ENCODE measurements at places on chromosomes 1 and 21.
A peak's percentile ranks its signal among the peaks of the same experiment; 100 is the strongest.

- H3K36me3 ChIP-seq, result no peaks in the 10 kb centered on the region
- H3K27ac ChIP-seq, result peak overlapping the region; percentile 40
- H3K27me3 ChIP-seq, result peaks cover 43% of the 10 kb centered on the region
- DNase-seq, result peak; percentile 63
- peaks cover 22% of the 10 kb centered on the region for H3K4me1 ChIP-seq
- H3K4me3 ChIP-seq, result no peak overlapping the region
Measured at GRCh38 chr1:156684227-156684782, 7.1 kb upstream of the NES start.

- peaks cover 11% of the 10 kb centered on the region for H3K27me3 ChIP-seq
- no peak overlapping the region for H3K4me3 ChIP-seq
- no peaks in the 10 kb centered on the region for H3K36me3 ChIP-seq
- DNase-seq, result no peak
- peaks cover 5% of the 10 kb centered on the region for H3K4me1 ChIP-seq
Measured at GRCh38 chr1:171646249-171646560, 6.3 kb downstream of the MYOC start.

- no peak overlapping the region for H3K27ac ChIP-seq
- no peak overlapping the region for H3K4me3 ChIP-seq
- H3K36me3 ChIP-seq, result peaks cover 40% of the 10 kb centered on the region
- H3K4me1 ChIP-seq, result no peaks in the 10 kb centered on the region
- peaks cover 7% of the 10 kb centered on the region for H3K27me3 ChIP-seq
- no peak for DNase-seq
Measured at GRCh38 chr1:231000639-231001038, 21.7 kb downstream of the ARV1 start.

GRCh38 chr1:241972703-241973369 is 15.3 kb downstream of the BECN2 start:
- H3K27me3 ChIP-seq, result peaks cover 1% of the 10 kb centered on the region
- no peak overlapping the region for H3K27ac ChIP-seq
- H3K36me3 ChIP-seq, result no peaks in the 10 kb centered on the region
- H3K4me1 ChIP-seq, result no peaks in the 10 kb centered on the region
- no peak overlapping the region for H3K4me3 ChIP-seq

GRCh38 chr1:227372726-227373130 is 54.4 kb upstream of the CDC42BPA start:
- H3K4me3 ChIP-seq, result no peak overlapping the region
- no peak for DNase-seq
- H3K27ac ChIP-seq, result no peak overlapping the region

DNA sequence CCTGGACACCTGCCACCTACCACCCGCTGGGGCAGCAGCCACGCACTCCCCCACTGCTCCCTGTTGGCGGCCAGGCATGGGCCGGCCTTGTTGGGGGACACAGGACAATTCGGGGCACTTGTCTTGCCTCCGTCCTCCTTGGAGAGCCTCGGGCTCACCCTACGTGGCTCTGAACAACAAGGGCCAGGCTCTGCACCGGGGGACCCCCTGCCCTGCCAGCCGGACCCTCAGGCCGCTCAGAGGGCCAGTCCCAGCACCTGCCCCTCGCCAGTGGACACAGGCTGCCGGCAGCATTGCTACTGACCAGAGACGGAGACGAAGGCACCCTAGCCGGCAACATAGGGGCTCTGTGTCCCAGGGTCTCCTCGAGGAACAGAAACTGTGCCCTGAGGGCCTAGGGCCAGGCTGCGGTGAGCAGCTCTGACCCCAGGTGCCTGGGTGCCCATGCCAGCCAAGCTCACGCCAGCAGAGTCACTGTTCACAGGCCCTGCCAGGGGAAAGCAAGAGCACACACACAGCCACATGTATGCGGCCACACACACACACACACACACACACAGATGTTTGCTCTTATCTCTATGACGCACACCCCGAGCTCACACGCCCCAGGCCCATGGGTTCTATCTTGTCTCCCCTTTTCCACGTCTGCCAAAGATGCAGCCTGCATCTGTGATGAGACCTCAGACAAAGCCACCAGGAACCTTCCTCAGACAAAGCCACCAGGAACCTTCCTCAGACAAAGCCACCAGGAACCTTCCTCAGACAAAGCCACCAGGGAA is 45.9 kb downstream of the MORN1 start:
- H3K4me3 ChIP-seq, result no peak overlapping the region
- no peaks in the 10 kb centered on the region for H3K36me3 ChIP-seq
- no peak for DNase-seq
- no peak overlapping the region for H3K27ac ChIP-seq

Measured in activated CD4-positive, alpha-beta memory T cell treated with anti-CD3 and anti-CD28 coated beads, Interleukin-2, amount 10 ng/mL, durations not matched to agents 7 days and 5 days (primary cell).